ENCODE measurements at places on chromosomes 7 and 10.

DNA sequence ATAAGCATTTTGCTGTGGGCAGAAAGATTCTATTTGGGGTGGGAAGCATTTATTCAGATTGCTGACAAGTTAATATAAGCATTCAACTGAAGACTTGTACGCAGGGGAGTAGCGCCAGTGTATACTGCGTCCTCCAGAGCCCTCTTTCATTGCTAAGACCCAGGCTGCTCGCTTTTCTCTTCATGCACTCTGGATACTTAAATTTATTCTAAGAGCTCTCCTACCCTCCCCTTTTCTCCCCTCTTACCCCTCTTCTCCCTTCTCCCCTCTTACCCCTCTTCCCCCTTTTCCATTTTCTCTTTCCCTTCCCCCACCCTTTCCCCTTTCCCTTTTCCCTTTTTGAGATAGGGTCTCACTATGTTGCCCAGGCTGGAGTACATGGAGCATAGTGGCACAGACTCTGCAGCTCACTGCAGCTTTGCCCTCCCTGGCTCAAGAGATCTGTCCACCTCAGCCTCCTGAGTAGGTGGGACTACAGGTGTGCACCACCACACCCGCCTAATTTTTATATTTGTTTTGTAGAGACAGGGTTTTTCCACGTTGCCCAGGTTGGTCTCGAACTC is 125.8 kb downstream of the CDK14 start:
- DNase-seq: no peak

- DNase-seq: no peak
These were observed 361.8 kb downstream of the GATA3 start for GRCh38 chr10:8416192-8416701.

DNA sequence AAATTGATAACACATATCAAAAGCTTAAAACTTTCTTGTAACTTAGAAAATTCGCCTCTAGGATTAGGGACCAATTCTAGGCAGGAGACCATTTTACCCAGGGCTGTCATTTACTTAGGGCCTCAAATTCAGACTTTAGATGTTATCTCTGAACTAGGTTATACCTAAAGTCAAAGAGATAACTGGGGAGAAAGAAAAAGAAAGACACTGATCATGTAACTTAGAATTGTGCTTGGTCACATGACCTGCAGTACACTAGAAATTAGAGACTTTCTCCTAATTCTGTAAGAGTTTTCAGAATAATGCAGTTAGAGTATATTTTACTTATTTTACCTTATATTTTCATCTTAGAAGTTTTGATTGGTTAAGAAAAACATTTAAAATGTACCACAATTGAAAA is 16.7 kb downstream of the ASB4 start:
- DNase-seq: no peak

DNA sequence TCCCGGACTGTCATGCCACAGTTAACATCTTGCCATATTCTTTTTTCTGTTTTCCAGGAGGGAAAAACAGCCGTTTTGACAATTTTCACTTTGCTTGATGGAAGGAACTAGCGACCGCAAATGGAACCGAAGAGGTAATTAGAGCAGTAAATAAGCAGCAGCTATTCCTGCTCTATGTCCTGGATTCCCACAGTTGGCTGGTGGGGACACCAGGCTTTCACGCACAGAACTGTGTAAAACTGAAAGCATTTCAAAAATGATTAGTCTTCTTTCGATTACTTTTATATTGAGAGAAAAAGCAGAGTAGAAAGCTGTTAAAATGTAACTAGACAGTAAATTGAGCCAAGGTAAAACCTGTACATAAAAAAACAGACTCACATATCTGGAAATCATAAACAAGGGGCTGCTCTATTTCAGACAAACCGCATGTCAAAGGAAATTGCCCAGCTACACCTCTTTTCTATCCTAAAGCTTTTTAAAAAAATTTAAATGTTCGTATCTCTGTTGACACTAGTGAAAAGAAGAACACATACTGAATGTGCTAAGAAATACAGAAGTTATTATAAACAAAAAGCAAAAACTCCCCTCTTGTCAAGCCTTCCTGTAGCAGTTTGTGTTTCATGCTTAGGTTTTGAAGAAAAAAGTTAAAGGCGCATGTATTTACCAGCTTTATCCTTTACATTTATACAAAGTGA is 93.4 kb downstream of the RNF216 start:
- no peak for DNase-seq

GRCh38 chr10:108469940-108470339 is 1305.4 kb upstream of the SORCS1 start:
- DNase-seq: no peak

DNA sequence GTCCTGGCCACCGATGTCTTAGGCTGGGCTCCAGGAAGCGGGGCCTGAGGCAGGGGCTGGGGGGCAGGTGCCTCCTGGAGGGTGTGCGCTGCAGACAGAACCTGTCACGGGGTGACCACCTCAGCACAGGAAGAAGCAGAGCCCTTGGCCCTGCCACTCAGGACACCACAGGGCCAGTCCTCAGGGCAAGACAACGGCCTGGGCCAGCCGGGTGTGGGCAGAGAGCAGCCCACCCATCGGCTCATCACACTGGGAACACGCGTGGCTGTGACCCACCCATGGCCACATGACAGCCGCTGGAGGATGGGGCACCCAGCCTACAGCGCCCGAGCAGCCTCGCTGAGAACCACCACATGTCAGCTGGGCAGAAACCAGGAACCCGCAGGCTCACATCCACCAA is 5.9 kb upstream of the DIP2C start:
- no peak for DNase-seq

GRCh38 chr10:4501306-4501705 is 324.7 kb upstream of the AKR1E2 start:
- DNase-seq: peak; percentile 59

DNA sequence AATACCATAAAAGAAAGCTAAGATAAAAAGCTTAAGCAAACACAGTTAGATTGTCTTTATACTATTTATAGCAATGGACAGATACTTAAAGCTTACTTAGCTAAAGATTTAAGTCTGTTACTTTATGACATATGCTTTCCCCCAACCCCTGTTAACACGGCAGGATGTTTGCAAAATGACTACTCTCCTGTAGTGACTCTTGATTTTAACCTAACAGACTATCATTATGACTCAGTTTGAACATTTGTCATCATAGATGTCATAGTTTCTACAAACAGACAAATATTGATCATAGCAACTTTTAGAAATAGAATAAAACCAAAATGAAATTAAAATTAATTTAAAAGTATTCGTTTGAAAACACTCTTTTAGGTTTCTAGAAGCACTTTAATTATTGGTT is 7.8 kb upstream of the COMMD3 start:
- peak; percentile 35 for DNase-seq

- no peak for DNase-seq
These were observed 1023.2 kb downstream of the LRMDA start for GRCh38 chr10:76454506-76455140.

DNA sequence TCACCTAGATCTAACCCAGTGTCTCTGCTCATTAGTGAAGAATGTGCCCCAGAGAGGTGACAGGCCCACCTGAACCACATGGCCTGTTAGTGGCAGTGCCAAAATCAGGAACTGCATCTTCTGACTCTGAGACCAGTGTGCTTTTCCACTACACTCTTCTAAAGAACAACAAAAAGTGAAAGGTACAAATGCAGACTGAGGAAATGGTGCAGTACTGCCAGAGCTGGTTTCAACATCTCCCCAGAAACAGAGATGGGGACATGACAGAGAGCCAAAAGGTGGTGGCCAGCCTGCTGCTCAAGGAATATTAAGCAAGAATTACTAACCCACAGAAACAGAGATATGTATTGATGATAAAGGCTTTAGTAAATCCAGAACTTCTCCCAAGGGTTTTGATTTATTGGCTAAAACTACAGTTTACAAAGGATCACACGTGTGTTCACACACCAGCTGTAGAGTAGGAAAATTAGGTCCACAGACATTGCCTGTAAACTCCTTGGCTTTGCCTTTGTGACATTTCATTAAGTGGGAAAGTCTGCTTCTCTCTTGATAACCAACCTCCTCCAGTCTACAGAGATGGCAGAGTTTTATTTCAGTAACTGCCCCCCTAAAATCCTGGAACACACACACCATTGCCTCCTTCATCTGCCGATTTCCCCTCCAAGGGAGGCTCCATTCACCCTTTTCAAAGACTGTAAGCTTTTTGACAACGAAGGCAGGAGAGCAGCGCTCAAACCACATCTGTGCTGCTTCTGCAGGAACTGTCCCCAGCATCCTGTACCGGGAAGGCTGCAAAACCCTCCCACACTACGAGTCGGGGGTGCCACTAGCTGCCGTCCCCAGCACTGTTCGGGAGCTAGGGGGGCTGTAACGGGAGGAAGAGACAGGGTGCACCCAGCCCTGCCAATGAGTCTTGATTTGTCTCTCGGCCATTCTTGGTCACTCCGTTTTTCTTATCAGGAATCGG is 29.8 kb downstream of the GSDME start:
- DNase-seq: no peak

GRCh38 chr7:2760098-2760889 is 72.3 kb downstream of the AMZ1 start:
- peak; percentile 24 for DNase-seq

- DNase-seq: no peak
These were observed 25.6 kb downstream of the EBF3 start for GRCh38 chr10:129938460-129938859.

GRCh38 chr7:121503039-121503438 is 106.9 kb upstream of the FAM3C start:
- no peak for DNase-seq

DNA sequence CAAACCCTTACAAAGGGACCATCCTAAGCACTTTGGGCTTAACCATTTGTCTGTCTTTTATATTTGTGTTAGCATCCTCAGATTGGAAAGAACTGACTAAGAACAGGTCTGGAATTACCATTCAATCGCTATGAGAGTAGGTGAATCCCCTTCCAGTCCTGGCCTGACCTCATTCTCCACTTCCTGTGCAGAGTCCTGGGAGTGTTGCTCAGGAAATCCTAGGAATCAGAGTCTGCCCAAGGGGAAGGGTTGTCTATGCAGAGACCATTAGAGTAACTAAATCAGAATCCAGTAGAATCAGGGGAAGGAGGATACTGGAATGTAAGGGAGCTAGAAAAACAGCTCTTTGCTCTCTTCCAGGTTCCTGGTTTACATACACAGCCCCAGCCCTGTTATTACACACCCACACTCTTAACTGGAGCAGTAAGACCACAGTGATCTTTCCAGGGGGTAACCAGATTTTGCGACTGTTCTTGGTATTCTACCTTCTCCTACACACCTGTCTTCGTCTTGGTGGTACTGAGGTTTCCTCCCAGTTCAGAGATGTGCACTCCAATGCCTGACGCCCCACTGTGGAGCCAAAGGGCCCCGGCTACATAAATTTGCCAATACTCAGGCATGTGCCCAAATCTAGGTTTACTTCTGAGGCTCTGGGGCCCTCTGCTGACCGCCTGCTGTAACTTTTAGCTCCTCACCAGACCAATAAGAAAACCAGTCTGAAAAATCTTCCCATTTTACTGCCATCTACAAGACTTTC is 103.7 kb downstream of the RNF216 start:
- DNase-seq: peak; percentile 94

GRCh38 chr10:32054094-32054493 is 2.1 kb downstream of the KIF5B start:
- peak; percentile 30 for DNase-seq

- no peak for DNase-seq
These were observed 6.4 kb upstream of the SOSTDC1 start for GRCh38 chr7:16471933-16472332.

GRCh38 chr10:13820119-13820963 is 233.6 kb downstream of the PRPF18 start:
- no peak for DNase-seq

- no peak for DNase-seq
These were observed 27.1 kb downstream of the PCGF5 start for GRCh38 chr10:91247360-91248111.

DNA sequence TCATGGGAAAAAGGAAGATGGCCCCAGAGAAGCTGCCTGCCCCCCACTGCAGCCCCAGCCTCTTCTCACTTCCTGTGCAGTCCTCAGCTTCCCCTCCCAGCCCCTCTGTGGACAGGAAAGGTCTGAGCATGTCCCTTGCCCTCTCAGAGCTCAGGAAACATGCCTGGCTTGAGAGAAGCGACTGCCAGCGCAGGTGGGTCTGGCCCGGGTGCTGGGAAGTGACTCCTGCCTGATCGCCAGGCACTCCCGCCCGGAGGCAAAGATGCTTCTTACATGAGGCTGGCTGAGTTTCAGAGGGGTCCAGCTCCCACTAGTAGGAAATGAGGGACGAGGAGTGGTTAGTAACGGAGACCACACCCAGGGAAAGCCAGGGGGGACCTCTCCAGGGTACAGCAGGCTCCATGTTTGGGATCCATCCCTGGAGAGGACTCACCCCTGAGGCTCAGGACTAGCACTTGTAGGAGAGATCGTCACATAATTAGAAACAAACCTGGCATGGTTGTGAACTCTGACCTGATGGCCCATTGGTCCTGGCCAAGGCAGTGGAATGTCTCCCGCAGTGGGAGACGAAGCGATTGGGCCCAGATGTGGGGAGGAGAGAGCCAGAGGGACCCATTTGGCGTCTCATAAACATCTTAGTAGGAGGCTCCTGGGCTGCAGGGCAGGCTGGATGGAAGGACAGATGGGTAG is 12.3 kb downstream of the ELN start:
- DNase-seq: no peak

- no peak for DNase-seq
These were observed 1035.9 kb upstream of the AUTS2 start for GRCh38 chr7:68562323-68562899.

DNA sequence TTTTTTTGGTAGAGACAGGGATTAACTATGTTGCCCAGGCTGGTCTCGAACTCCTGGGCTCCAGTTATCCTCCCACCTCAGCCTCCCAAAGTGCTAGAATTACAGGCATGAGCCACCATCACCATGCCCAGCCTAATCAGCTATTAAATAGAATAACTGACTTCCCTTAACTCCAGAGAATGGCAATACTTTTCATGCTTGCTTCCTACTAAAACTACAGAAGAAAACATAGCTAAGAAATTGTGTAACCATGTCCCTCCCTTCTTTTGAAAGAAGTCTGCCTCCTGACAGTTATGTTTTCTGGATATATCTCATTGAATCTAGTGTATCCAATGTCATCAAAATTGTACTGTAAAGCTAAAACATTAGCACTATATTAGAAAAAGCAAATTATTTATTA is 95.6 kb downstream of the KMT2C start:
- DNase-seq: no peak

Data from kidney capillary endothelial cell (primary cell).